ENCODE measurements at places on chromosomes 7 and 10.

- no peak for DNase-seq
Observed at GRCh38 chr7:144019457-144019856, 19.3 kb downstream of the OR6B1 start.

- DNase-seq: no peak
Observed at GRCh38 chr7:50812841-50813475, 30.3 kb upstream of the GRB10 start.

GRCh38 chr7:55210716-55211115, 154.4 kb upstream of the LANCL2 start:
- DNase-seq: no peak

DNA sequence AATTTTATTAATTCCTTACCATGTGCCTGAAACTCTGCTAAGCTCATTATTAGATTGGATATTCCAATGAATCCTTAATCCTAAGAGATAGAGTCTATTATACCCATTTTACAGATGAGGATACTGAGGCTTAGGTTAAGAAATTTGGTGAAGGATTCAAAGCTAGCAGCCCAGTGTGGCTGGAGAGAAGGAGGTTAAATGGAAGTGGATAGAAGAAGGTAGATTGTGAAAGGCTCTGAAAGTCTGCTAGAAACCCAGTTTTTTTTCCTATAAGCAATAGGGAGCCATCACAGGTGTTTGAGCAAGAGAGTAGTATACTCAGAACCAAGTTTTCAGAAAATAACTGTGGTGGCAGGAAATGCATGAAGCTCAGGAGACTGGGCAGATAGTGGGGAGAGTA, 265.8 kb upstream of the NEBL start:
- DNase-seq: no peak

DNA sequence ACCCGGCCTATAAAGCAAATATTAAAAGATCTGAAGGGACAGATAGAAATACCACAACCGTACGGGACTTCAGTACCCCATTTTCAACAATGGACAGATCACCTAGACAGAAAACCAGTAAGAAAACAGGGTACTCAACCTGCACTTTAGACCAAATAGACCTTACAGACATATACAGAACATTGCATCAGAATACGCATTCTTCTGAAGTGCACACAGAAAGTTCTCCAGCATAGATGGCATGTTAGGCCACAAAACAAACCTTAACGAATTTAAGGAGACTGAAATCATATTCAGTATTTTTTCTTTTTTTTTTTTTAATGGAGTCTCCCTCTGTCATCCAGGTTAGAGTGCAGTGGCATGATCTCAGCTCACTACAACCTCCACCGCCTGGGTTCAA, 151.5 kb downstream of the TNS3 start:
- no peak for DNase-seq

GRCh38 chr7:84216472-84216871, 21.9 kb upstream of the SEMA3A start:
- no peak for DNase-seq

- no peak for DNase-seq
Observed at GRCh38 chr10:94069884-94070283, 76.2 kb downstream of the PLCE1 start.

DNA sequence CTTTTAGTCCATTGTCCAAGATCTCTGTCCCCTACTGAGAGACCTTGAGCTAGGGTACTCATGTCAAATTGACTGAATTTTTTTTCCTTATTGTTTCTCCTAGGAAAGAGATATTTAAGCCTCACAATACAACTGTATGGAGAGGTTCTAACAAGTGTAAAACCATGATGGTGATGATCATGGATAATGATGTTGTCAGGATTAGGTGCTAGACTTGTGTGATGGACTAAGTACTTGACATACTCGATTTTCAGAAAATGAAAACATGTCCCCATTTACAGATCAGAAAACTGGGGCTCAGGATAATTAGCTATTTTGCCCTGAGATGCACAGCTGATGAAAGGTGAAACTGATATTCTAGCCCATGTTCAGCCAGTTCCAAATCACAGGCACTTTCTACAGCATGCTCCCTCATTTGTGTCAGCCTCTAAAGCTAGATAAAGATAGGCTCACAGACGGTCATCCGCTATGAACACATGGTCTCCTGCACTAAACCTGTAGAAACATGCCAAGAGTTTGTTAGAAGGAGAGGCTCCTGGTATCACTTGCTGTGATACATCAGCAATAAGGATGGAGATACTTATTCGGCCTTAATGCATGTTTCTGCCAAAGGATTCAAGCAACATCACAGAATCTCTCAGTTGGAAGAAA, 67.6 kb downstream of the CREB3L2 start:
- DNase-seq: no peak

- DNase-seq: no peak
Observed at GRCh38 chr7:64744680-64745079, 49.5 kb upstream of the ZNF138 start.

DNA sequence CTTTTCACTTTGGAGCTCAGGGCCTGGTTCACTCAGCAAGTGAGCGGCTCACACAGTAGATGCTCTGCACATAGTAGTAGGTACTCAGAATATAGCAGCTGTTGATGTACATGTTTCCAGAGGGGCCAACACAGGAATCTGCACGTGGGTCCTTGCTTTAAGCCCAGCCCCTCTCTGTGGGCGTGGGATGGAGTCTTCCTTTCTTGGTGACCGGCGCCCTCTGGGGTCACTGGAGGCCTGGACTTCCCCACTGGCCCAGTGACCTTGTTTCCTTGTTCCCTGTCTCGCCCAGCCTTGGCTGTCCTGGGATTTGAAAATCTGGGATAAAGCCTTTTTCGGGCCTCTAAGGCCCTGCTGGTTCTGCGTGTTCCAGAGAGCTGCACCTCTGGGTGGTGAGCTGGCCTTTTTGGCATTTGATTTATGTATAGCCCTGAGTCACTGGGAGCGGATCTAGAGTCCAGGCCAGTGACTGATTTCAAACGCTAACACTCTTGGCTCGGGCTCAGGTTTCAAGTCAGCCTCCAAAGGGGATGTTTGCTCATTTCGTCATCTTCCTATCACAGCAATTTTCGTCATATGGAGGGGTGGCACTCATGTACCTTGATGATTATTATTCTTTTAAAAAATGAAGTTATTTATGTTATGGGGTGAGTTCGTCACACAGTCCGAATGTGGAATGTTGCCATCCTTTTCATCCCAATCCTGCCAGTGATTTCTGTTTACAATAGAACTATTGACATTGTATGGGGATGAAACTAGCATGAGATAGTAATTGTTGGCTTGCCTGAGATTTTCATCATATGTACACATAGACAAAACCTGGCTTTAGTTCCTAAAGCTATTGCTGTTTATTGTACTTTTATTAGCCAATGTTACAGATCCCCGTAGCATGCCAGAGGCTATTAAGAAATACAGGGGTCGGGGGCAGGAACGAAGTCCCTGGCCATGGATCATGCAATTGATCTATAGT, 65.5 kb downstream of the CUX1 start:
- no peak for DNase-seq

DNA sequence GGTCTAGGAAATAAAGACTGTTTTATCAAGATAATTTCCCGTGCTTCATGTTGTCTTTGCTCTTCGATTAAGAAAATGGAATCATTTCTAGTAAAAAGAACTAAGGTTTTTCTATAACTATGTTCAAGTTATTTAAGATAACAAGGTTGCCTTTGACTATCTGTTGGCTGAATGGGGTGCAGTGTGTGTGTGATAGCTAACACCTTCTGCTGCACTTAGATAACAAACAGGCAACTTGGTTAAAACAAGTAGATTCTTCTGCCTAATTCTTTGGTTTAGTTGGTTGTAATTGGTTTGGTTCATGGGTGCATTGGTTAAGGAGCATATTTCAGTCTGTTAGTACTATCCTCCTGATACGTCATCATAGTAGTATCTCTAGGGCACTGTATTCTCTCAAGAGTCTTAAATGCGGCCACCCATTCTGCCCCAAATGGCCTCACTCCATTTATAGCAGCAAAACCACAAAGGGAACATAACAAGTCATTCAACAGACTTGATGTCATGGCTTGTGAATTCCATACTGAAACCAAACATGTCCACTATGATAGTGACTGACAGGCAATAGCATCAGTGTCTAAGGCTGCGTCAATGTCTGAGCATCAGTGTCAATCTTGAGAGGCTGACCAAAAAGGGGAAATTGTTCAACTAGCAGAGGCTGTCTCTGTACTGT, 55.7 kb downstream of the CCDC3 start:
- DNase-seq: no peak

GRCh38 chr10:115026746-115027140, 66.4 kb upstream of the ATRNL1 start:
- no peak for DNase-seq

DNA sequence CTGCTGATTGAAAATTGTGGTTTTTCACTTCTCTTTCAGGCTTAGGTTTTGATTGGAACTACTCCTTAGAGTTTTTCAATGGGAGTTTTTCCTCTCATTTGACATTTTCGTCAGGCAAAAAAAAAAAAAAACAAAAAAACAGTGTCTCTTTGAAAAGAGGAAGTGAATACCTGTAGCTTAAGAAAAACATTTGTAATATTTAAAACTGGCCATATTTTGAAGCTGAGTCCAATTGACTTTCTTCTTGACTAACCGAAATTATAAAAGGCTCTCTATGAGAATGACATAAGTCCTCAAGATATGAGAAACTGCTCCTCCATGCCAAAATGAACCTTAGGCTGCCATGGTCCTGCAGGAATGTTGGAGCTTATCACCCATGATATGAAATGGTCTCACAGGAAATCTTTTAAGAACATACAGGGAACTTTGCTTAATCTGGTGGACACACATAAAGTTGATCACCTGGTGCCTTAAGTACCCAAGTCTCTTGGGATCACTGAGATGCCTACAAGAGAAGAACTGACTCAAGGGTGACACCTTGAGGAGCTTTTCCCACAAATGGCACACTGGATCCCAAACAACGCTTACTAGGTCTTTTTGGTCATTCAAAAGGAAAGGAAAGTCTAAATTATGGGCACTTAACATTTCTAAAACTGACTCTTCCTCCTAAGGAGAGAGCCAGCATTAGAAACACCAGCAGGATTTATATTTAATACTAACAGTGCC, 263.4 kb downstream of the CDC14C start:
- no peak for DNase-seq

DNA sequence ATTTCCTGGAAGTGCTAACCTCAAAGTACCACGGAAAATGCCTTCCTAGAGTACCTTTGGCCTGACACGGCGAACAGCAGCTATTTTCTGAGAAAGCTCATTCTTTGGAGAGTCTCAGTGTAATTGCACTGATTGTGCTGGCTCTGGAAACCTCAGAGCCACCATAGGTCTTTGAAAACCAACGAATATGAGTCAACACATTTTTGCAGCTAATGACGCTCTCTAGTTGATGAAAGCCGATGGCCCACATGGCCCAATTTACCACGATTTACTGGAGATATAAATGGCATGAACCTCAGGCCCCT, 187.1 kb downstream of the ADARB2 start:
- no peak for DNase-seq

GRCh38 chr7:101804967-101805366, 12.5 kb upstream of the CUX1 start:
- peak; percentile 33 for DNase-seq

DNA sequence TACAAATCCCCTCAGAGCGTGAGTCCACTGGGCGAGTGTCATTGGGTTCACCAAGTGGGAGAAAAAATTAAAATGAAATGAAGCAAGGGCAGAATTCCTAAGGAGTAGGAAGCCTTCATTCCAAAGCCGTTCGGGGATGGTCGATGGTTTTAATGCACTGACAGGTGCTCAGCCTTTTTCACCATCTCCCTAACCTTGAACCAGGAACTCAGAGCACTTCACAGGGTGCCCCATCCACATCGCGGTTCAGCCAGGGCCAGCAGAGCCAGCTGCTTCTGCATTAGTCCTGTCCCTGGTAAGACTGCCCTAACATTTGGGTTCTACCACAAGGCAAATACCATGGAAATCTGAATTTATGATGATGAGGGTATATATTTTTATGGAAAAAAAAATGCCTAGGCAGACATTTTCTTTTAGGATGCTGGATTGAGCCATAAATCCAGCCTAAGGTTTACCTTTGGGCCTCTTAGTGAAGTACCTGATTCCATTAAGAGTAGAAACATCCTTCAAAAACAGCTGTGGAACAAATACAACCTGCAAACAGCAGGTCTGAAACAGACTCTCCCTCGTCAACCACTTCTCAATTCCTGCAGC, 203.5 kb upstream of the RNF32 start:
- DNase-seq: no peak

DNA sequence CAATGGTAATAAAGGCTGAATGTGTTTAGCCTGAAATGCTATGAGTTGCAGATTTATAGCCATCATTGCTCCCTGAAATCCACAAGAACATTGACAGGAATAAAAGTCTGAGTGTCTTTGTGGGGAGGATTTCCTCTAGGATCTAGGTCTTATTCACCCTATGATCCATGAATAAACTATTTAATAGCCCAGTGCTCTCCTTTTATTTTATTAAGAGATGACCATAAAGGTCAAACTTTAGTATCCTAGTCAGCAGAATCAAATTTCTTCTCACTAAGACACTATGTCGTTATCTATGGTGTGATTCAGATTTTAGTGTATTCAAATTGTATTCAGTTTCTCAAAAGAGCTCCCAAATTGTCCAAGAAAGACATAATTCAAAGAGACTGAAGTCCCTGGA, 67.8 kb upstream of the AKR1E2 start:
- no peak for DNase-seq

GRCh38 chr7:45938626-45939302, 17.7 kb upstream of the IGFBP3 start:
- DNase-seq: no peak

DNA sequence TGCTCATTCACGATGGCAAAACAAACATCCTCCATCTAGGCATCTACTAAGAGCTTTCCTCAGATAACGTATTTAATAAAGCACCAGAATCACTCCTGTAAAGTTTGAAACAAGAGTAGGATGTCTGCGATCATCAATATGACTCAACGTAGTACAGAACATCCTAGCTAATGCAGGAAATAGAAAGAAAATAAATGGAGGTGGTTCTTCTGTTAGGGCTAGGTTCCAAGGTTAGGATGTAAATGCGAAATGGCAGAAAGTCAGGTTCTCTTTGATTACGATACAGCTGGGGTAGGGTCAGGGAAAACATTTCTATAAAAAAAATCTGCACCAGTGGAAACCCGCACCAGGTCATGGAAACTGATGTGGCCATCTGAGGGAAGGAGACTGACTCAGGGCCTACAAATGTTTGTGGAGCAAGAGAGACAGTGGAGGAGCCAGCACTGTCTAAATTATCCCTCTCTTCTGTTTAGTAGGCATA, 29.1 kb downstream of the CCDC6 start:
- no peak for DNase-seq

DNA sequence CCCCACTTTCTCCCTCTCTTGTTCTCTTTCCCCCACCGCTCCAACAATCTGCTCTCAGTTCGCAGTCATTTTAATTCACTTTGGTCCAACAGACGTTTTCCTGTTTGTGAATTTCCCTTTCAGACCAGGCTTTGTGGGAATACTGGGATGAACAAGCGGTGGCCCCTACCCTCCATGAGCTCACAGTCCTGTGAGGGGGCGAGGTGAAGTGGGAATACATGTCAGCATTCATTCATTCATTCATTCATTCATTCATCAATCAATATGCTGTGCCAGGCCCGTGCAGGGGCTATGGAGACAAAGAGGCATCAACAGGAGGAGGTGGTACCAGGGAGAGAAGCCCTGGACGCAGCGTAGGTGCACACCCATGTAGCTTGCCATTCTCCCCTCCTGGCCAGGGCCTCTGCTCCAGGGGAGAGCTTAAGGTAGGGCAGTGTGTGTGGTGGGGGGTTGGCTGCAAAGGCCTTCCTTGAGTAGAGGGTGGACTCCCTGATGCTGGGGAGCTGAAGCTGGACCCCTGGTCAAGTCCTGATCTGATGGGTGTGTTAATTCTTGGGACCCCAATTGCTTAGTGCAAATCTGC, 16.1 kb downstream of the PRF1 start:
- no peak for DNase-seq

GRCh38 chr7:522071-522950, 2.7 kb upstream of the PDGFA start:
- DNase-seq: peak; percentile 40

GRCh38 chr10:104331208-104331838, 6.9 kb downstream of the ITPRIP start:
- DNase-seq: no peak
